ENCODE measurements at places on chromosomes 2 and 18. TPM values are rescaled to one million over a fixed set of nuclear protein-coding genes. Genes with fewer than 3 reads are reported as not detected.

Gene MYCN
- not detected for total RNA-seq

Gene TMEM247
- not detected for total RNA-seq

Gene TMEM17
- 4.3 TPM for total RNA-seq

Gene ANKRD29
- total RNA-seq: 17.4 TPM

Gene YIPF4
- 49.3 TPM for total RNA-seq

Gene SKA1
- 11.7 TPM for total RNA-seq

Gene GPR155
- total RNA-seq: 0.26 TPM

Gene SPR
- total RNA-seq: 144 TPM

Gene ZSCAN30
- total RNA-seq: 0.95 TPM

Gene BOLA3
- total RNA-seq: 144 TPM

Gene ABCG5
- total RNA-seq: not detected

Gene LAMA1
- 0.17 TPM for total RNA-seq

Gene FZD7
- 6.2 TPM for total RNA-seq

Gene CNGA3
- total RNA-seq: 0.06 TPM

Gene IGFBP5
- total RNA-seq: 0.27 TPM

Gene STRADB
- total RNA-seq: 26.1 TPM

Gene LOXL3
- 0.64 TPM for total RNA-seq

Gene HRH4
- not detected for total RNA-seq

Gene MEP1B
- 0.05 TPM for total RNA-seq

Gene CNRIP1
- total RNA-seq: 2.2 TPM

Gene PSMA8
- not detected for total RNA-seq

Gene UGP2
- 98.3 TPM for total RNA-seq

Gene SCN2A
- not detected for total RNA-seq

Gene GCKR
- total RNA-seq: 0.36 TPM

Gene TANK
- 45.9 TPM for total RNA-seq

Gene ASB18
- total RNA-seq: 0.03 TPM

Gene HMSD
- not detected for total RNA-seq

Gene PGAP1
- total RNA-seq: 3.2 TPM

Gene CCT4
- 304 TPM for total RNA-seq

Gene MPHOSPH10
- total RNA-seq: 39.4 TPM

Gene IMPA2
- total RNA-seq: 81.0 TPM

Gene FRZB
- total RNA-seq: 0.07 TPM

Gene OTOS
- total RNA-seq: not detected

Gene CYS1
- 1.3 TPM for total RNA-seq

Gene DNER
- total RNA-seq: 11.1 TPM

Gene CTLA4
- not detected for total RNA-seq

Gene TIMM21
- 56.7 TPM for total RNA-seq

Gene GBX2
- total RNA-seq: 3.0 TPM

Gene CXCR2
- not detected for total RNA-seq

Gene EVX2
- total RNA-seq: not detected

Gene CCDC102B
- total RNA-seq: 0.60 TPM

Gene NTSR2
- not detected for total RNA-seq

All from A549 treated with GW870086 at 1 μM for 4 hours (cell line).